Psoas muscle (tissue), 8 donors: ENCODE measurements at places on chromosomes 2 and 18. TPM values are rescaled to one million over a fixed set of nuclear protein-coding genes. Genes with fewer than 3 reads are reported as not detected.

SLC39A10 gene
- polyA plus RNA-seq = 2.2 TPM

CHRND gene
- 6.5 TPM for polyA plus RNA-seq

DPP10 gene
- polyA plus RNA-seq = not detected

TFPI gene
- polyA plus RNA-seq = 96.0 TPM

SLC4A3 gene
- 0.60 TPM for polyA plus RNA-seq

ACOXL gene
- not detected for polyA plus RNA-seq
